CD8-positive, alpha-beta T cell (primary cell): ENCODE measurements at places on chromosomes 12 and 14. TPM values are rescaled to one million over a fixed set of nuclear protein-coding genes. Genes with fewer than 3 reads are reported as not detected.
A peak's percentile ranks its signal among the peaks of the same experiment; 100 is the strongest.

GRCh38 chr14:55129428-55130195 lies 560 bp downstream of the LGALS3 start:
- peak; percentile 18 for DNase-seq

DNA sequence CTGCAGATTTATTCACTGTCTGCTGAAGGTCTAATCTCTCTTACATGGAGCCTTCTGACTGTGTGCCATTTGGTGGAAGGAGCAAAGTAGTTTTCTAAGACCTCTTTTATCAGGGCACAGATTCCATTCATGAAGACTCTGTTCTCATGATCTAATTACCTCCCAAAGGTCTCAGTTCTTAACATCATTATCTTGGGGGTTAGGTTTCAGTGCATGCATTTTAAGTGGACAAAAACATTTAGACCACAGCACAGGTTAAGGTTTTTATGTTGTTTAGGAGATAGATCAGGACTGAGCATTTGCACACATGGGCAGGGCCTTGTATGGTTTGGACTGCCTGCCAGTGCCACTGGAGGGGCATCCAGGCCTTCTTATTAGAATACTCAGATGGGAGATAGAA lies 746.1 kb downstream of the C12orf50 start:
- DNase-seq, result no peak

DNA sequence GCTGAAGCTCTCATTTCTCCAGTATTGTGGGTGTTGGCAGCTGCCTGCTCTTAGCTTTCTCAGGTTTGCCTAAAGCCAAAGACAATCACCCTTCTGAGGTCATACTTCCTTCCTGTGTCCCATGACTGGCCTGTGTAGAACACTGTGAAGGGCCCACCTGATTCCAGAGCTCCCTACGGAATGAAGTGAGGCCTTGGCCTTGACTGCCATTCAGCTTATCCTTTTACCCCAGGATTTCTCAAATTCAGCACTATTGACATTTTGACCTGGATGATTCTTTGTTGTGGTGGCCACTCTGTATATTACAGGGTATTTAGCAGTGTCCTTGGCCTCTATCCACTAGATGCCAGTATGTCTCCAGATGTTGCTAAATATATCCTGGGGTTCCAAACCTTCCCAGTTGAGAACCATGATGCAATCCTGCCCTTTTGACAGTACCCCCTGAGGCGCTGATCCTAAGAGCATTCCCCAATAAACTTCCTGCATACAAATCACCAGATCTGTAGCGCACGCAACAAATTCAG lies 112.3 kb upstream of the KRR1 start:
- no peak for DNase-seq

DNA sequence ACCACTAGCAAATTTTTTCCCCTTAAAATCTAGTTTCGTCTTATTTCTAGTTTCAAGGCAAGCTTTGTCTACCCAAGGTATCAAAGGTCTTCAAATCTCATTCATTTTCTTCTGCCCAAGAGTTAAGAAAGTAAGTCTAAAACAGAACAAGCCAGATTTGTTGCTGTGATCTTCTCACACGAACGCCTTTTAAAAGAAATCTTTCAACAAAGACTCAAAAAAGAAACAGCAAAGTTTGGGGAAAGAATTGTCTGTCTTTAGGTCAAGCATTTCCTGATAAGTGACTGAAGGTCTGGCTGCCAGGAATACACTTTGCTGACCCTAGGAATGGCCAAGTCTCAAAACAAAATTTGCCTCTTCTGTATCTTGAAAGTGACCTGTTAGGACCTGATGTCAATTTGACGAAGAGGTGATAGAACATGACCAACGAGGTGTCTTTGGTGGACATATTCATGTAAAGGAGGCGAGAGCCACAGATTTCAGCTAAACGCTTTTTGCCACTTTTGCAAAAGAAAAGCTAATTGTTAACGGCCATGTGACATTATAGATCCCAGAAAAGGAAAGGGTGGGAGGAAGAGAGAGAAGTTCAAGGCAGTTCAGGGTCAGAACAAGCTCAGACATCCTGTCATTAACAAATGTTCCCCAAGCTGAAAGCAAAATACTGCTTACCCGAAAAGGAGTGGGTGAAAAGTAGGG lies 1.7 kb downstream of the CDK17 start:
- no peak for DNase-seq

DNA sequence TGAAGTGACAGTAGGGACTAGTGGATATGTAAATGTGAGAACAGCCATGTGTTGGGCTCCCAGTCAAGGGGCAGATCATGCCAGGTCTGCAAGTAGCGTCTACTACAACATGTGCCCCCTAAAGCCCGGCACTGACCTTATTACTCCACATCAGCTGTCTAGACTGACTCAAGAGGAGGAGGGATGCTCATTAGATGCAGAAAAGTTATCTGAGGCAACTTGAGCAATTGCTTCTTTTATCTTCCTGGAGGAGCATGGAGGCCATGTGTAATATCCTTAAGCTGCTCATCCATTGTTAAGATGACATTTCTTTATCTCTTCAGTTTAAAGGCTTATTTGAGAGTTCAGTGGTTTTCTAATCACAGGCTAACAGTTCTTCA lies 404.7 kb upstream of the FLRT2 start:
- DNase-seq, result no peak

DNA sequence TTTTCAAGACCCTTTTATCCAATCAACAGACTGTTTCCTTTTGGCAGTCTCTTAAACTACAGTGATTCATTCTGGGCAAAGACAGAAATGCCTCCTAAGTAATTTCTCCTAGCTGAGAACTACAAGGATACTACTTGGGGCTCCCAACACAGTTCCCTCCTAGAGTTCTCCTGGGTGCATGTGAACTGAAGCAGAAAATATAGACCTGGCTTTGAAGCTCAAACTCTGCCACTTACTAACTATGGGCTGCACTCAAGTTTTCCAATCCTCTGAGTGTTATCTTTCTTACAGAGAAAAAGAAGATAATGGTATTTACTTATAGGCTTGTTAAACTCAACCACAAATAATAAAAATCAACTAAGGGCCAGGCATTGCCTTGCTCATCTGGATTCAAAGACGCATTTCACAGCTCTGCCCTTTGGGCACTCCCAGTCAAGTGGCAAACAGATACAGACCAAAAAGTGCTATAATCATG lies 97.6 kb downstream of the EFCAB11 start:
- no peak for DNase-seq

DNA sequence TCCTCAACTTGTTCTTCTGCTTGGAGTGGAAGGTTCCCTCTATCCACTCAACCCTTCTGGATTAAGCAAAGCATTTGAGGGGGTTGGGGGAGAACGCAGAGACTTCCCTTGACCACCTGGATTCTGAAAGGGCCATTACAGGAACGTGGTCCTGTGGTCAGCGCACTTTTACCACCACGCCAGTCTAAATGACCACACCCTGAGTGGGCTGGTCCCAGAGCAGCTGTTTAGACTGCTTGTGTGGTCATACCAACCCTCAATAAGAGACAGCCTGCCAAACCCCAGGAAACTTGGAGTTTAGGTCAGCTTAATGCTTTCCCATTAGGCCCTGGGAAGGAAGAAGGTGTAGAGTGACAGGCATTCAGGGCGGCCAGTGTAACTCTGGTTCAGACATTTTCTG lies 165.5 kb upstream of the ATP2B1 start:
- DNase-seq, result no peak

- DNase-seq, result peak; percentile 11
Observed at GRCh38 chr14:24806061-24806678, 172.2 kb upstream of the GZMB start.

DNA sequence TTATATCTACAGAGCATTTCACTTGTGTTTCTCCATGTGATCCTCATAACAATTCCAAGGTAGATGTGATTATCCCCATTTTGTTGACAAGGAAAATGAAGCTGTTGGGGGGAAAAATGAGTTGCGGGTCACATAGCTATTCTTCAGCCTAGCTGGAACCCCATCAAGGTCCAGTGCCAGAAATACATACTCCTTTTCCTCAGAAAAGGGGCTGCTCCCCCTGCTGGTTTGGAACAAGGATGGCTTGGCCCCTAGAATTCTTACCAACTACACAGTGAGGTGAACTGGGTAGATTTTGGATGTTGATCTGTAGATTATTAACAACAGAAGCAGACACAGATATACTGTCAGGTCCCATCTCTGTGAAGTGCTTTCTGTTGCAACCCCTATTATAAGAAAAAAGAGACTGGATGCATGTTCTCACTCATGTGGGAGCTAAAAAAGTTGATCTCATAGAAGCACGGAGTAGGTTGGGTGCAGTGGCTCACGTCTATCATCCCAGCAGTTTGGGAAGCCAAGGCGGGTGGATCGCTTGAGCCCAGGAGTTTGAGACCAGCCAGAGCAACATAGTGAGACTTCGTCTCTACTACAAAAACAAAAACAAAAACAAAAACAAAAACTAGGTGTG lies 8.9 kb downstream of the IKZF4 start:
- peak; percentile 52 for DNase-seq

- no peak for DNase-seq
Observed at GRCh38 chr12:9649532-9649940, 20.0 kb upstream of the CLEC2D start.

GRCh38 chr14:64891839-64892375 lies 12.2 kb upstream of the SPTB start:
- DNase-seq, result no peak

- no peak for DNase-seq
Observed at GRCh38 chr12:89245090-89245489, 107.2 kb downstream of the DUSP6 start.

- no peak for DNase-seq
Observed at GRCh38 chr14:68687746-68688145, 105.1 kb downstream of the ZFP36L1 start.

DNA sequence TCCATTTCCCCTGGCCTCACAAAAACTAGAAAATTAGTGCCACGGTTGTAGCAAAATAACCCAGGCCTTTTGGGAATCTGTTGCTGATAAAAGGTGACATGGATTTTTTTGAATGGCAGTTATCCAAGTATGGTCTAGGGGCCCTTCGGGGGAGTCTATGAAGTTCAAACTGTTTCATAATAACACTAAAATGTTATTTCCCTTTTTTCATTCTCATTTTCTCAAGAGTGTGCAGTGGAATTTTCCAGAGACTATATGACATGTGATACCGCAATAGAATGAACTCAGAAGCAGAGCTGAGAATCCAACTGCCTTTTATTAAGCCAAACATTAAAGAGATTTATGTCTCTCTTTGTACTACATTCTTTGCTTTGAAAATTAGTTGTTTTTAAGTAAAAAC lies 26.9 kb downstream of the GSTZ1 start:
- no peak for DNase-seq

- no peak for DNase-seq
Observed at GRCh38 chr14:61106271-61106958, 125.4 kb downstream of the SLC38A6 start.

- DNase-seq, result no peak
Observed at GRCh38 chr12:122886851-122887818, 8.8 kb downstream of the VPS37B start.

DNA sequence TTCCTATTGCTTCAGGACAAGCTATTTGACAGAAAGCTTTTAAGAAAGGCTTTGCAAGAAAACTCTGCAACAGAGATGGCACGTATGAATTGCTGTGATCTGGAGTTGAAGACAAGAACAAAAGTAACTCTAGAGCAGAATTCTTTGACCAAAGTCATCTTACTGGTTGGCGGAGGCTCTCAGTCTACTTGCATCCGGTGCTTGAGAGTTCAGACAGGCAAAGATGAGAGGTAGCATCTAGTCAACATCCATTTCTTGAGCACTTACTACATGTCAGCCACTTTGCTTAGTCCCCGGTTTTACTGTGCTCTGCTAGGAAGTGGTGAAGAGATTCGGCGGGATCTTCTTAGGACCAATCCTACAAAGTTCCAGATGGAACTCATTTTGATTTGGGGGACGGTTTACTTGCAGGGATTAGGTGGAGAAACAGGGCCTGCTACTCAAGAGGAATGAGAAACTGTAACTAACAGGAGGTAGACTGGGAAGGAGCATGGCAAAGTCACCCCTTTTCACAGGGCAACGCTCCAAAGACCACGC lies 404 bp upstream of the CCDC91 start:
- no peak for DNase-seq

HOXC10 gene
- total RNA-seq, result not detected

MIP gene
- total RNA-seq, result not detected

SLC38A4 gene
- not detected for total RNA-seq

SBNO1 gene
- total RNA-seq, result 25.9 TPM

TSHR gene
- not detected for total RNA-seq

TAS2R7 gene
- not detected for total RNA-seq

ETFBKMT gene
- total RNA-seq, result 1.0 TPM

AGAP2 gene
- 22.2 TPM for total RNA-seq

KRT72 gene
- total RNA-seq, result 5.8 TPM

OTOGL gene
- total RNA-seq, result not detected

EMC9 gene
- 7.8 TPM for total RNA-seq

DDN gene
- 1.3 TPM for total RNA-seq

NCKAP5L gene
- 10.6 TPM for total RNA-seq

NUAK1 gene
- total RNA-seq, result 0.65 TPM

MYO1A gene
- total RNA-seq, result 0.22 TPM

HPD gene
- total RNA-seq, result not detected

CTSG gene
- not detected for total RNA-seq
